CD4-positive, alpha-beta T cell treated with Interleukin-6 at 100 ng/mL for 8 hours (primary cell): ENCODE measurements at places on chromosomes 2 and 18.

- DNase-seq, result no peak
Measured at GRCh38 chr18:34796035-34796657, 86.0 kb downstream of the DTNA start.

DNA sequence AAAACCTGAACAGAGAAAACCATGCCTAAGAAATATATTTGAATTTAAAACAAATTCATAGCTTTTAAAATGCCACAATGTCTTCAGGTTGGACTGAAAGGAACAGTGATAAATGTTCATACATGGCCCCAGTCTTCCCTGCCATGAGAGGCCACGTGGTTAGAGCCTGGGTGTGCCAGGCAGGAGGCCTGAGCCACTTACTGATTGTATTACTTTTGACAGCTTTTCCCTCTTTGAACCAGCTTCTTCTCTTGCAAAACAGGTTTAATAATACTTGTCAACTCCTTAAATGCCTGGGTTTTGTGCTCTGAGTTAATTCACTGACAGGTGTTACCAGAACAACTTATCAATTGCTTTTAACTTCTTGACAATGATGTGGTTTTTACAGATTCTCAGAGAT, 27.0 kb downstream of the RBKS start:
- no peak for DNase-seq

DNA sequence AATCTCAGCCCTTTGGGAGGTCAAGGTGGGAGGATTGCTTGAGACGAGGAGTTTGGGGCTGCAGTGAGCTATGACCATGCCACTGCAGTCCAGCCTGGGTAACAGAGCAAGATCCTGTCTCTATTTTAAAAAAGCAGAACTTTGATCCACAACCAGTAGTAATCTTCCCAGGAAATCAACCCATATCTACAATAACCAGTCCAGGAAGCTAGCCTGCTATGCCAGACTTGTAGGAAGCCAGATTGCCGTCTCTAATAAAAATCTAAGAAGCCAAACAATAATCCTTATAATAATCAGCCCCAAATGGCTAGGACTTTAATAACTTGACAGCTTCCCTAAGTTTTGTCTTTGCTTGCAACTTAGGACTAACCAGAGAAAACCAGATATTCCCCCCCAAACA, 9.0 kb upstream of the ALMS1 start:
- DNase-seq, result no peak

DNA sequence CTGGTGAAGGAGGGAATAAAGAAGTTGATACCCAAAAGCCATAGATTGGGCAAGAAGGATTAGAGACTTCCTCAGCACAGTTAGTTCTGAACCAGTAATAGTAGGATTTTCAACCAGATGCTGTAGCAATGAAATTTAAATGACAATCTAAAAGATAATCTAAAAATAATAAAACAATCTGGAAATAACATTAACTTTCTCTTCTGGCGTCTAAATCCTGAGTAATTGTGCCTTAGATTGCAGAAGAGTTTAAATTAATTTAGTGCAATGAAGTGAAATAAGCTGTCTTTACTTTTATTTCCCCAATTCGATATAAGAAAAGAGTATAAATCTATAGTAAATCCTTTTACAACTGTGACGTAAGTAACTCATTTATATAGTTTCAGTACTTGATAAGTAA, 186.8 kb upstream of the DOK6 start:
- no peak for DNase-seq

DNA sequence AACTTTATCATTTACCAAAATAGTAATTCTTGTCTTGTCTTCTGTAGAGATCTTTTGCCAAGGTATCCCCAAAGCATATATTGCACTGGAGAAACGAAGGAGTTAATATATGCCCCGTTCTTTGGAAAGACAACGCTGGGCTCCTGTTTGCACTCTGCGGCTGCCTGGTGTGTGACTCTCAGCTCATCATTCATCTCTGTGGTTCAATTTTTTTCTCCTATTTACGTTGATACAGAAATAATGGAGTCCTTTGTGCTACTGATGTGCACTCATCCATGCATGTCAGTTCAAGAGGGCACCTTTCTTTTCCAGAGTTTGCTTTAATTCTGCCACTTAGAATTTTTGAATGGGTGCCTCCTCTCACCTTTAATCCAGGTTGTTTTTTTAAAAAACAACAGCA, 655.5 kb downstream of the DCDC2C start:
- DNase-seq, result no peak

DNA sequence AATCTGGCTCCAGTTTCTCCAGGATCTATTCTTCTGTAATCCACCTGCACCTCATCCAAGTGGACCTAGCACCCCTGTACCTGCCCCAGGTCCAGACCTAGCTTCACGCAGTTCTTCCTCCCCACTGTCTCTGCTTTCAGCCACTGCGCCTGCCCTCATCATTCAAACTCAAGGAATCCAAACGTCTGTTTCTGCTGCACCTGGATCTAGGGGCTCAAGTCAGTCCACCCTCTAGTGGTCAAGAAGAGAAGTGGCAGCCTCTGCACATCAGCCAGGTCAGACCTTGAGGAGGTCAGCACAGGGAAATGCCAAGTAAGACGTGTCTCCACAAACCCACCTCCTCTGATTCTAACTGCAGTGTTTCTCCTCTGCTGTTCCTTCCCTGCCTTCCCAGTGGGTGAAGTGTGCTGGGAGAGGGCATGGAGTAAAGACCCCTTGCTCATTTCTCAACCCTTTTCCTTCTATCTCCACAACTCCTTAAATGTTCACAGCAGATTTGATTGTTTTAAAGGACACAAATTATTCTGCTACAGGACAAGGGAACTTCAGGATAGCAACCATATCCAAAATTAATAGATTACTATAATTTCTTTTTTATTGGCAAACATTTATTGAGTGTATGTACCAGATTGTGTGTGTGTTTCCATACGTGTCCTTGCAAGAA, 8.6 kb upstream of the RNF152 start:
- peak; percentile 43 for DNase-seq

- DNase-seq, result no peak
Measured at GRCh38 chr2:161039071-161039470, 121.2 kb upstream of the TANK start.

GRCh38 chr2:132538331-132538855, 121.8 kb downstream of the GPR39 start:
- no peak for DNase-seq

GRCh38 chr2:238259061-238260020, 19.5 kb upstream of the HES6 start:
- no peak for DNase-seq

GRCh38 chr2:134238371-134238770, 15.5 kb upstream of the MGAT5 start:
- DNase-seq, result no peak

DNA sequence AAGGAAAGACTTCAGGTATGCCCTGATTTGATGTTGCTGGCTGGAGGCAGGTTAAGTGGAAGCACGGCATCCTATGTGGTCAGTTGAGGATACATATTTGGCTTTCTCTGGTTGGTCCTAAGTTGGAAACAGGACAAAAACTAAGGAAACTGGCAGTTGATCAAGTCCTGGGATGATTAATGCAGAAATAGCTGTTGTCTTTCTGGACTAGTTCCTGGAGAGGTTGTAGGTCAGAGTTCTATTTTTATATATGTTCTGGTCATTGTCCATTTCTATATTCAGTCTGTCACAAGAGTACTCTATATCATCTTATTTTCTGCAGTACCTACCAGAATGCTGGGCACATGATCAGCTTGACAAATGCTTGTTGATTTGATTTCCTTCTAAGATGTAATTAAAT, 4.0 kb upstream of the SLC35F5 start:
- no peak for DNase-seq

- DNase-seq, result no peak
Measured at GRCh38 chr2:239106314-239106908, 258.5 kb downstream of the TWIST2 start.

GRCh38 chr18:26546170-26546874, 2.0 kb downstream of the KCTD1 start:
- no peak for DNase-seq

- no peak for DNase-seq
Measured at GRCh38 chr2:211216221-211216620, 659.8 kb downstream of the CPS1 start.

DNA sequence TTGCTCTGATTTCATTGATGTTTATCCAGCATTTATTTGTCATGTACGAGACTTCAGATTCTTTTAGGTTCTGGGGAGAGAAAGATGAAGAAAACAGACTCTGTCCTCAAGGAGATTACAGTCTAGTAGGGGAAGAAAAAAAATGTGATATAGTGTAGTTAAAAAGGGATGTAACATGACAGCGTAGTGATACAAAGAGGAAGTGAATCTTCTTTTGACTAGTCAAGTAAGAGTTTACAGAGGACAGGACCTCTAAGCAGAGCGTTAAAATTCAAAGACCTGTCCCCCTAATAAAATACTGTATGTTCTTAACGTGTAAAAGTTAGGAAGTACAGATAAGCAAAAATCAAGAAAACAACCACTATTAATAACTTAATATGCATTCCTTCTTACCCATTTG, 47.7 kb downstream of the NCOA1 start:
- no peak for DNase-seq

- no peak for DNase-seq
Measured at GRCh38 chr2:60067006-60067405, 486.4 kb downstream of the BCL11A start.

DNA sequence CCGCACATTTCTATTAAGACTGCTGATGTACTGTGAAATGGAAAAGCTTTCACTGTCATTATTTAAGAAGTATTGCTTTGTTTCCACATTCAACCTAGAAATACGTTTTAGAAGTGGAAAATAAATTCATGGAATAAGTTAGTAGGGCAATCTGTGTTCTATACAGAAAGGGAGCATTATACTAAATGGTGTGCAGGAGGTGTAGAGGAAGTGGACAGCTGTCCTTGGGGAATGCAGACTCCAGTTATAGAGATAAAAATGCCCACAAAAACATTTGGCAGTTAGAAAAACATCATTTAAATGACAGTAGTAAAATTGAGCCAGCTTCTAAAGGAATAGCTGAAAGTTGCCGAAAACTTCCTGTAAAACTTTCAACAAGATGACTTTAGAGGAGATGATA, 46.8 kb downstream of the PIK3C3 start:
- DNase-seq, result no peak

DNA sequence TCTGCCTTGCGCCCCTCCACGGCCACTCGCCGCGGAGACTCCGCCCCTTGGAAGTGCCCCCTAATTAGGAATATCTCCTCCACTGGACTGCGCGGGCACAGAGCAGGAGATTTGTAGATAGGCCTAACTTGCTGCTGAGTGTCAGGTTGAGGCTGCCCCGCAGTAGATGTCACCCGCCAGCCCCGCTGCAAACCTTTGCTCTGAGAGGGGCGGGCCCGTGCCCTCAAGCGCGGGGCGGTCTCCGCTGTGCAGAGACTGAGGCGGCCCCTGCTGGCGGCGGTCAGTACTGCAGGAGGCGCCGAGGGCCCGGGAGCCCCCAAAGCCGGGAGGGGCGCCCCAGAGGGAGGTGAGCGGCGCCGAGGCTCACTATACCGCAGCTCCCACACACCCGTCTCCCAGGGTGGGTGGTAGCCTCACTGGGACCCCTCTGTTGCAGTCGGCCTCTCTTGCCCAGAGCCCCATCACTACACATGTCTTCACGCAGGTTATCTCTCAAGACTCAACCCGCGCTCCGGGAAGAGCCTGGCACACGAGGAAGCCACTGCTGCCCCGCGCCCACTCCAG, 2.9 kb upstream of the NEURL3 start:
- DNase-seq, result peak; percentile 80

DNA sequence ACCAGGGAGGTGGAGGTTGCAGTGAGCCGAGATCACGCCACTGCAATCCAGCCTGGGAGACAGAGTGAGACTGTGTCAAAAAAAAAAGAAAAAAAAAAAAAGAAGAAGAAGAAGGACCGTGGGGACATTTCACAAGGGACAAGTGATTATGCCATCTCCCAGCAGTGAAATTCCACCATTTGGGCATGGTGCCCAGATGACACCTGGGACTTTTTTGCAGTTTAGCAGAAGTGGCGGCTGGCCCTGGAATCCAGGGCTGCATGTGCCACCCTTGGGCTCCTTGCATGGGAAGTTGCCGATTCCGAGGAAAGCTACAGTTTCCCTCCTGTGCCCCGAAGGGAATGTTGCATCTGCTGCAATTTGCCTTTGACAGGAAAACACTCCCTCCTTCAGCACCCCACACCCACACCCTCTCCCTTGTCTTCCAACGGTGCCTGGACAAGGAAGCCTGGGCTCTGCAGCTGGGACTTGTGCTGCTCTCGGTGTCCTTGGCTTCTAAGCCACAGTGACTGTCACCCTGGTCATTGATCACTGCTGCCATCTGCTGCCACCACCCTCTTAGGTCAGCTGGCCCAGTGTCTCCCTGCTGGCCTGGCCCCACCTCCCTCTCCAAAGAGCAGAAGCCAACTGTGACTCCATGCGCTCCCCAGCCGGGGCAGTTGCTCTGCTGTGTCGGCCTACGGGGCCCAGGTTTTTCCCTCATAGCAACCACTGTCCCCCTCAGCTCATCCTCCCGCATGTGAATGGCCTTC, 56.4 kb upstream of the LRRC30 start:
- DNase-seq, result no peak

GRCh38 chr18:34592961-34593382, 117.1 kb upstream of the DTNA start:
- DNase-seq, result no peak

DNA sequence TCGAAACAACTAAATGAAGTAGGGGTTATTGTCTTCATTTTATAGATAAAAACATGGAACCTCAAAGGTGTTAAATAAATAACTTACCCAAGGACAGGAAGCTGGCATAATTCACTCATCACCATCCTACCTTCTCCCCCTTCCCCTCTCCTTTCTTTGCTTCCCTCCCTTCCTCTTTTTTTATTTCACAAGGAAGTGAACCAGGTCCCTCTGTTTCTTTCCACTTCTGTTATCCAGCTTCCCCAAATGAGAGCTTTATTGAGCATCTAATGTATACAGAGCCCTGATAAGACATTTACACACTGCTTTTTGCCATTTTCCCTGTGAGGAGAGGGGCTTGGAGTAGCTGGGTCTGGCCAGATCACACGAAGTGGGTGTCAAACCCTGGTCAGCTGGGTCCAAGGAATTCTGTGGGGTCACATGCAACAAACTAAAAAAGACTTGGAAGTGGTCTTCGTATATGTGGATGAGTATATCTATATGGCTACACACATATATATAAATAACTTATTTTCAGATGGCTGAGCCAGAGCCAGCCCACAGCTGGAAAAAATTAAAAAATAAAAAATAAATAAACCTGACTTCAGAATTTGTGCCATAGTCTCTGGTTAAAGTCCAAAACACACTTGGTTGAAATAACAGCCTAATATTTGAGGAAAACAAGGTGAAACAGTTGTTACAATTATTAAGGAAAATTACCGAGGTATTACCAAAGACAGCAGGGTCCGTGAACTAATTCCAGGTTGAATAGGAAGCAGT, 49.3 kb upstream of the FOSL2 start:
- no peak for DNase-seq

- no peak for DNase-seq
Measured at GRCh38 chr2:25129901-25130520, 38.4 kb downstream of the POMC start.

- DNase-seq, result no peak
Measured at GRCh38 chr2:237540823-237541222, 25.6 kb upstream of the PRLH start.
